Stimulated activated CD4-positive, alpha-beta T cell treated with anti-CD3 and anti-CD28 coated beads, Interleukin-1b, Interleukin-23, amount 100 ng/mL, for 1 hour (primary cell): ENCODE measurements at places on chromosomes 6 and 20.

DNA sequence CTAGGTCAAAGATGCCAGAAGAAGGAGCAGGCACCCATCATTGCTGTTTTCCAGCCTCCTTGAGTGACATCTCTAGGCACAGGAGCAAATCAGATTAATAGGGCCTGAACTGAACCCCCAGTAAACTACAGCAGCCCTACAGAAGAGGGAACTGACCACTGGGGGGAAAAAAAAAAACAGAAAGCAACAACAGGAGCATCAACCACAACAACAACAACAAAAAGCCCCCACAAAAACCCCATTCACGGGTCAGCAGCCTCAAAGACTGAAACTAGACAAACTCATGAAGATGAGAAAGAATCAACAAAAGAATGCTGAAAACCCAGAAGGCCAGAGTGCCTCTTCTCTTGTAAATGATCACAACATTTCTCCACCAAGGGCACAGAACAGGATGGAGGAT is 537.4 kb upstream of the BTBD3 start:
- DNase-seq, result no peak

DNA sequence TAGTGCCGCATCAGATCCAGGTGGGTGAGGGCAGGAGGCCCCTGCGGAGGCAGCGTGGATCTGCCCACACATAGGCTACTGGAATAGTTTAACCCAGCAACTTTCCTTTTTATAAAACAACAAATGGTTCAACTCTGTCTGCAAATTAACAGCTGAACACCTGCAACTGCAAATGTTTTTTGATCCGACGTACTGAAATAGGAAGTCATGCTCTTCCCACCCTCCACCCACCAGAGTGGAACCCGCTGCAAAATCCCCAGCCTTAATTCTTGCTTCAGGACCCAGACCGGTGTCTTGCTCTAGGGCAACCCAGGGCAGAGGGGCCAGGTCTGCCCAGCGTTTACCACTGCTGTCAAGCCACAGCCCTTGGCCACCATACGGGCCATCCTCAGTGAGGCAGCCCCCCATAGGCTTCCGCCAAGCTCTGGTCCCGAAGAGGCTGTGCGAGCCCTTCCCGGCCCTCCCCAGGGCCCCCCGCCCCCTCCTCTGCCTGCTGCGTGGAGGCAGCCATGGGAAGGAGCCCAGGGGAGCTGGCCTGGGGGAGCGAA is 334.3 kb downstream of the ZFAND3 start:
- no peak for DNase-seq

GRCh38 chr6:142952614-142953013 is 7.6 kb upstream of the HIVEP2 start:
- DNase-seq, result no peak

- no peak for DNase-seq
These were observed 566.4 kb upstream of the MAN1A1 start for GRCh38 chr6:119915971-119916370.

- DNase-seq, result no peak
These were observed 24.6 kb upstream of the ZBTB24 start for GRCh38 chr6:109507490-109508072.

DNA sequence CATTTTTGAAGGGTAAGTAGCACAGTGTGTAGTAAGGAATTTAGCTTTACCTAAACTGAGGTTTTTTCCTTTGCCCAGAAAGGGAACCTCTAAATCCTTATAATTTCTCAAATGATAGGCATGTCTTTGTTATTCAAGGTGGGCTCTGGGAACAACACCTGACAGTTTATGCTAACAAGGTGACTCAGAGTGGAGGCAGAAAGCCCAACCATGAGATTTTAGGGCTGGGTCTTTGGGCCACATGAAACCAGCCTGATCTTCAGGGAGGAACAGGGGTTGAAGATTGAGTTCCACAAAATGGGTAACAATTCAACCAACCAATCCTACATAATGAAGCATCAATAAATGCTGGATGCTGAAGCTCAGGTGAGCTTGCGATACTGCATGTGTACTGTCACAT is 46.6 kb downstream of the PRSS35 start:
- no peak for DNase-seq

- no peak for DNase-seq
These were observed 764 bp downstream of the BAG6 start for GRCh38 chr6:31651602-31652191.

GRCh38 chr6:109595998-109596397 is 95.0 kb downstream of the AK9 start:
- DNase-seq, result no peak

GRCh38 chr20:13274275-13274861 is 53.3 kb downstream of the ISM1 start:
- DNase-seq, result no peak

DNA sequence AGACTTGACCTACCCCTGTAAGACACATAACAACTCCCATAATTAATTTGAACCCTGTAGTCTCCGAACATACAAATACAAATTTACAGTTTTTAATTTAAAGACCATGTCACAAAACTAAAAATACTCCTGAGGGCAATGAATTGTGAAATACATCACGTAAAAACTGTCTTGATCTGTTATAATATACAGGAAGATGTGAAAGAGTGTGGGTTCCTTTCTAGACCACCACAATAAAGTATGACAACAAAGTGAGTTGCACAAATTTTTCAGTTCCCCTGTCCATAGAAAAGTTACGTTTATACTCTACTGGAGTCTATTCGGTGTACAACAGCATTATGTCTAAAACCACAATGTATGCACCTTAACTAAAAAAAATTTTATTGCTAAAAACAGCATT is 11.0 kb upstream of the BLOC1S5 start:
- no peak for DNase-seq

DNA sequence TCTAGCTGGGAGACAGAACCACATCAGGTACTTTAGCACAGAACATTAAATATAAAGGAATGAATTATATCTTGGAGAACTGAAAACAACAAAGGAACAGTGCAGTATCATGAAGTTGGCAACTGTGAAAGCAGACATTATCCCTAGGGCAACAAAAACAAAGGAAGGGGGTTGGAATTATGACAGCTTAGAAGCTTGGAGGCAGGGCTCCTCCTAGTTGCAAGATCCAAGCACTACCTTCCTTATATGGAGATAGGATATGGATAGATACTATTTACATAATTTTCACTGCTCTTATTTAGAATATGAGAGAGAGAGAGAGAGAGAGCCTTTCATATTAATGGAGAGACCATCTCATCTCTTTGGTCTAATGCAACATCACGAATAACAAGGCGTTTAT is 27.0 kb downstream of the TMEM14A start:
- no peak for DNase-seq

GRCh38 chr20:54432966-54433365 is 42.4 kb upstream of the DOK5 start:
- DNase-seq, result no peak

DNA sequence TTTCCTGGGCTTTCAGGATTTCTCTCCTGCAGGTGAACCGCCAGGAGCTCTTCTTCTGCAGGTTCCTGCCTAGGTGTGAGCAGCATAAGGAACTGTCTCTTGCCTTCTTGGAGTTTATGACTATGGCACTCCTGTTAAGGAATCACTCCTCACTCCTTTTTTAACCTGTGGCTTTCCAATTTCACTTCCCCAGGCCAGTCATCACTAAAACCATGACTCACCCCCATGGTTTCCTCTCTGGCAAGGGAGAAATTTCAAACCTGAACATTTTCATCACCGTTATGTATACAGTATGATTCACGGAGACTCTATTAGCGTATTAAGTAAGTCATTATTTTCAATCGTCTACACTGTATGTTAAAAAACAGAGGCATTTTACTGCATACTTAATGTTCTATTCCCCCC is 78.2 kb upstream of the ARID1B start:
- no peak for DNase-seq

- DNase-seq, result no peak
These were observed 9.1 kb downstream of the SDC4 start for GRCh38 chr20:45339084-45339483.

DNA sequence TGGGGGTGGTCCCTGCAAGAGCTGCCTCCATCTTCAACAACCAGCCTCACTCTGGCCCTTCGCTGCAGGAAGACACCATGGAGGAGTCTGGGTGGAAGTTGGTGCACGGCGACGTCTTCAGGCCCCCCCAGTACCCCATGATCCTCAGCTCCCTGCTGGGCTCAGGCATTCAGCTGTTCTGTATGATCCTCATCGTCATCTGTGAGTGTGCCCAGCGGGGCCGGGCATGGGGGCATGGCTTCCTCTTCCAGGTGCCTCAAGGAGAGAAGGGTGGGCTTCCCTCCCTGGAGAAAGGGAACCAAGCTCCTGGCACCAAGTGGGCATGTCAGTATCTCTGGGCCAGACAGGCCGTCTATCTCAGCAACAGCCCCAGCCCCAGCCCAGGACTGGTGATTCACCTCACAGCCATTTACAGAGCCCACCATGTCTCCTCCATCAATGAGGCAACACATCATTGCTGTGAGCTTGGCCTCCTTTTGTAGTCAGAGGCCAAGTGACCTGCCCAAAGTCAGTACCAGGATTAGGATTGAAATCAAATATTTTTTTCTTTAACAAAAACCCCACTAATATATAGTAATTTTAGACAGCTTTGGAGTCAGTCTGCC is 40.2 kb downstream of the TM9SF4 start:
- DNase-seq, result no peak

DNA sequence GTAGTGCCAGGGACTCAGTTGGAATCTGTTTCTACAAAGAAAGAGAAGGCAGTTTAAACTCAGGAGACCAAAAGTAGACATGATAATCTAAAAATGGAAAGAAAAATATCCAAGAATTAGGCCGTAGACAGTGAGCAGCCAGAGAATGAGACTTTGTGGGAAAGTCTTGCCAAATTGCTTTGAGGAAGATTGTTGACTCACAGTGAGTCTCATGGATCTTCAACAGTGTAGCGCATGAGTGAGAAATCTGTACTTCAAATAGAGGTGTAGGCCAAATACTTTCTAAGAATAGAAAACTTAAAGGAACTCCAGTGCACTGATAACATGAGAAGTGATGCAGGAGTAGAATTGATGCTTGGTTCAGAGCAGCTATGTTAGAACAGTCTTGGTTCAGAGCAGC is 284.5 kb downstream of the HTR1B start:
- DNase-seq, result no peak

- no peak for DNase-seq
These were observed 5.5 kb upstream of the KCNQ2 start for GRCh38 chr20:63477944-63478343.

GRCh38 chr20:43605715-43606114 is 15.0 kb downstream of the IFT52 start:
- DNase-seq, result no peak

GRCh38 chr6:51464956-51465355 is 622.5 kb downstream of the PKHD1 start:
- DNase-seq, result no peak

- DNase-seq, result no peak
These were observed 566.4 kb downstream of the BMP2 start for GRCh38 chr20:7333841-7334240.

DNA sequence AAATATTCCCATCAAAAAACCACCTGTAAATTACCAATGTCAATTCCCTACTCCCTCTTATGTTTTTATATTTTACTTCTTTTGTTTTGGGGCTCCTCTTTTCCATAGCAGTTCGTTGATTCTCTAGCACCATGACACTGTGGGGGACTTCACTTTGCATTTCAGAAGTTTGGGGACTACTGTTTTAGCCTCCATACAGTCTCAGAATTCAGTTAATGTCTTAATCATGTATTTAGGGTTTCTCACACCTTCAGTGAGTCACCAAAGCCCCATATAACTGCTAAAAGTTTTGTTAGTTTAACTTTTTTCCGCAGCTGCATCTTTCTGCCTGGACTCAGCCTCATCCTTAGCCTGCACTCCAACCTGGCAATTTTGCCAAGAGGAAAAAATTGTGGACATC is 20.7 kb upstream of the AIG1 start:
- no peak for DNase-seq

DNA sequence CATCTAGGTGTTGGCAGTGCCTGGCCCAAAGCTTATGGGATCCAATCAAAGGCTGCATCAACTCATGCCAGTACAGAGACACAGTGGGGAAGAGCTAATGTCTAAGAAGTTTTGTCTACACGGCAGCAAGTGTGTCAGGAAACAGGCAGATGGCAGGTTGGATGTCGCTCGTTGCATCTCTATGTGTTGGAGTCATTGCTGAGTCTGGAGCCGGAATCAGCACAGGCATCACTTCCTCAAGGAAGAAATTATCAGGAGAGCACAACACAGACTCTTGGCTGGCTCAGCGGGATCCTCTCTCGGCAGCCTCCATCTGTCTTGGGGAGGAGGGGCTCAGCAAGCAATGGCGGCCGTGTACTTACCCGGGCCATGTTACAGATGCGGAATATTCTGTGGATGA is 467.2 kb upstream of the CHD6 start:
- DNase-seq, result no peak

GRCh38 chr20:53806683-53807401 is 213.2 kb upstream of the ZNF217 start:
- DNase-seq, result no peak

DNA sequence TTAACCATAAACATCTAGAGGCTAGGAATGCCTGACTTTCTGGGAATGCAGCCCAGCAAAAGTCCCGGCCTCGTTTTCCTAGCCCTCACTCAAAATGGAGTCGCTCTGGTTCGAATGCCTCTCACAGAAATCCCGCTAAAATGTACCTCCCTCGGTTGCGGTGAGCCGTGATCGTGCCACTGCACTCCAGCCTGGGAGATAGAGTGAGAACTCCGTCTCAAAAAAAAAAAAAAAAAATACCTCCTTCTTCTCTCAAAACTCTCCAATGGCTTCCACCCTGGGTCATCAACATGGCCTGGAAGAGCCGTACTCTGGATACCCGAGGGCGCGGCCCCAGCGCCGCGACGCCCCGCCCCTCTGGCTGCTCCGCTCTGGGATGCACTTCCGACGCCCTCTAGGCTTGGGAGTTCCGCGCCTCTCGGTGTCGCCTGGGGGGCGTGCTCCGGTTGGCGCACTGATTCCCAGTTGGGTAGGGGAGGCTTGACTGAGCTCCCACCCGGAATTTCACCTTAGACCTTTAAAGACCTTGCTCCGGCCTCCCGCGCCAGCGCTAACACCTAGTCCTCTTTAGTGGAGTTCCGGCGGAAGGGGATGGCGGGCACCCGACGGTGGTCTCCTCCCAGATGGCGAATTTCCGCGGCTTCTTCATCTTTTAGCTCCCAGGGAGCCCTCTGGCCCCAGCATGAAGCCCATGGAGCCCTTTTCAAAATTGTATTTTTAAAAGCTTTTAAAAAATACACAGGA is 12.3 kb downstream of the HMGN4 start:
- DNase-seq, result no peak

DNA sequence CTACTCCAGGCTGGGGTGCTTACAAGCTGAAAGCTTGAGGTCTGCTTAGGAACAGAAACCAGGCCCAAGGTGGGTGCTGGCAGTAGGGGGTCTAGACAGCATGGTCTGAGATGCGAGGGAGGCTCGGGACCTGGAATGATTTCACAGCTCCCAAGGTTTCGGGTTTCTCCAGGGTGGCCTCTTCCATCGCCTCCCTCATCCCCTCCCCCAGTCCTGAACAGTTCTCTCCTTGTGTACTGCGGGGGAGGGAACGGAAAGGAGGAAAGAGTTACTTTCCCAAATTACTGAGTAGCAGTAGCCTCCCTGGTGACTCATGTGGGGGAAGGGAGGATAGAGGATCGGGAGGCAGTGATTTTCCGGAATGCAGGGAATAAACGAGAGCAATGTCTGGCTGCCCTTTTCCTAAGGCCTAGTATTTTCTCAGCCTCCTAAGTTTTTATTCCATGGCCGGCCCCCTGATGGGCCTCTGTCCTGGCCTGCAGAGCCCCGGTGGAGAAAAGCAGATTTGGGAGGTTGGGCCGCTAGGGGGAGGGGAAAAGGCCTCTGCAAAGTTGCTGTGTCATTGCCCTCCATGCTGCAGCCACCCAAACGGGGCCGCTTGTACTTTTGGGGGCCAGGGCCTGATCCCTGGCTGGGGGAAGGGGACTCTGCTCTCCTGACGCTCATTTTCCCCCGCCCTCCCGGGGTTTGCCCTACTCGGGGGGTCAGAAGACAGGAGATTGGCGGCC is 1.5 kb downstream of the BRD2 start:
- DNase-seq, result peak; percentile 58
